ENCODE measurements at places on chromosomes 5 and 9.

- H3K27ac ChIP-seq: no peak overlapping the region
- H3K36me3 ChIP-seq: no peaks in the 10 kb centered on the region
- no peaks in the 10 kb centered on the region for H3K27me3 ChIP-seq
- no peak for DNase-seq
Observed at GRCh38 chr5:146109379-146109778, 4.0 kb upstream of the PLAC8L1 start.

DNA sequence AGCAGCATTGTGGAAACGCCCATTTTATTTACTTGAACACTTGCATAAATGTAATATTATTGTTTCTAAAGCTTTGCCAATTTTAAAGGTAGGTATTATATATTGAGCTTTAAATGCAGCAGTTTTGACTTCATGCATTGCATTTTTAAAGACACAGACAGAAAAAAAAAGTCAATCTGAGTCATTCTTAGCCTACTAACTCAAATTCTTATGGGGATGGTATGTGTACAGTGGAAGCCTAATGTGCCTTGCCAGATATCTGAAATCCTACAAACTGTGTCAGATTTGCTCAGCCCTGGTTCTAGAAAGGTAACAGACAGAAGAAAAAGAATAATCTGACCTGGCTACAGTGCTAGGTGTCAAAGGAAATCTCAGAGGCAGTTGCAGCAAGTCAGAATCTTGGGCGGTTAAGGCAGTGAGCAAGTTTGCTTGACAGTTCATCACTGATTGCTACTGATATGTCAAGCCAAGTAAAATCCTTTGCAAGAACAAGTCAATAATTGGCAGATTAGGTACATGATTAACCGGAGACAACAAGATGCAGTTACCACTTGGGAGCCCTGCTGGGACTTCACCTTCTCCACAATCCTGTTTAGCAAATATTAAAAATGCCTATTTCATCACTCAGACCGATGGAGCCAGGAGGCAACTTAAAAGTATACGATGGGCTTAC, 224.8 kb upstream of the WWC1 start:
- no peak overlapping the region for H3K27ac ChIP-seq
- no peaks in the 10 kb centered on the region for H3K4me1 ChIP-seq
- DNase-seq: no peak
- H3K27me3 ChIP-seq: no peaks in the 10 kb centered on the region

DNA sequence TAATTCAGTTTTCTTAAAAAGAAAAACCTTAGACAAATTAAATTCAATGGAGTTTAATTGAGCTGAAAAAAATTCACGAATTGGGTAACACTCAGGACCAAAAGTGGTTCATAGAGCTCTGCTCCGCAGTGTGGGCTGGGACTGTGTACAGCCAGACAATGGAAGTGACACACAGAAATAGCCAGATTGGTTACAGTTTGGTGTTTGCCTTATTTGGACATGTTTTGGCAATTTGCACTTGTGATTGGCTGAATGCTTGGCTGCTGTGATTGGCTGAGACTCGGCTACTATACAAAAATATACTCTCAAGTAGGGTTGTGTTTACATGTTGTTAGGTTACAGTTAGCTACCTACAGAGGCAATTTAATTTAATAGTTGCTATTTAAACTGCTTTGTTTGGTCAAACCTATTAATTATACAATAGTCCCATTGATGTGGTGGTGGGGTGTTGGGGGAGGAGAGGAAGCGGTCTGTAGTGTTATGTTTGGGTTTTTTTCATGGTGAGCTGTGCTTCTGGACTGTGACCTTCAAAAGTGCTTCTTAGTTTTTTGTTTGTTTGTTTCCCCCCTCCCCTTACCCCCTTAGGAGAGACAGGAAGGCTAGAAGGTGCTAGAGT, 95.2 kb downstream of the CNTLN start:
- H3K27ac ChIP-seq: no peak overlapping the region
- no peak for DNase-seq
- H3K4me3 ChIP-seq: no peak overlapping the region

- H3K4me1 ChIP-seq: peaks cover 8% of the 10 kb centered on the region
- peak within 1 kb of the TSS; percentile 21 for H3K27ac ChIP-seq
- no peak for DNase-seq
- H3K27me3 ChIP-seq: no peaks in the 10 kb centered on the region
Observed at GRCh38 chr9:137077010-137077747, at the start of gene UAP1L1. Gene UAP1L1, plus strand, starts transcription at chr9:137077517. Its CDS starts 16 bp downstream, at chr9:137077533.

DNA sequence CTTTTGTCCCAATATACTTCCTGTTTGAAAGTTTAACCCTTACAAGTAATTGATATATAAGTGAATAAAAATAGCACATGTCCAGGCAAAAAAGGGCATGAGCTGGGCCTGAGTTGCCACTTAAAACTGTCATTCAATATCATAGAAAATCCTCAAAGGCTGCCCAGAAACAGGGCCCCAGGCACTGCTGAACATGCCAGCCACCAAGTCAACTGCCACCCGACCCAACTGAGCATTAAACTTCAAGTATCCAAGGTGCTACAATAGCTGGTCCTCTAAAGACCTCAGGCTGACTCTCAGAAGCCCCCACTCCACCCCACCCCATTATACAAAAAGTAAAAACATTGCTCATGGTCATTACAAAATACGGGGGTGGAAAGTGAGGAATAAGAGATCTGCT, 83.7 kb downstream of the CEMIP2 start:
- no peaks in the 10 kb centered on the region for H3K27me3 ChIP-seq
- no peak for DNase-seq
- no peaks in the 10 kb centered on the region for H3K36me3 ChIP-seq
- no peak overlapping the region for H3K27ac ChIP-seq
- H3K4me1 ChIP-seq: peaks cover 11% of the 10 kb centered on the region

DNA sequence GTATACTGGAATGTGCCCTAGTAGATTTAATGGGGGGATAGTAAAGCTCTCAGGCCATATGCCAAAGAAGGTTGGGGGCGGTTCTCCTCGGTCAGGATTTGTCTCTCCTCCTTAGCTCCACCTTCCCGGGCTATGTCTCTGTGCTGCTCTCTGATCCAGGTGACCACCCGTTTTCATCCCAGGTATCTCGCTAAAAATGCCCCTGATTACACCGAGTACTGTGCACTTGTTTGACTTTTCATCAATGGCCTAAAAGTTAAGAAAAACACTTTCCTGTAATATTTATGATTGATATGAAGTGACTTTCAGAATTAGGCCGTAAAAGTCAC, 724 bp downstream of the NDUFS6 start:
- H3K36me3 ChIP-seq: no peaks in the 10 kb centered on the region
- H3K4me1 ChIP-seq: no peaks in the 10 kb centered on the region
- no peaks in the 10 kb centered on the region for H3K27me3 ChIP-seq
- H3K27ac ChIP-seq: peak overlapping the region; percentile 88

- H3K4me1 ChIP-seq: peaks cover 6% of the 10 kb centered on the region
- no peak overlapping the region for H3K27ac ChIP-seq
- H3K36me3 ChIP-seq: no peaks in the 10 kb centered on the region
- no peak for DNase-seq
Observed at GRCh38 chr9:121990600-121991306, 102.4 kb downstream of the TTLL11 start.

DNA sequence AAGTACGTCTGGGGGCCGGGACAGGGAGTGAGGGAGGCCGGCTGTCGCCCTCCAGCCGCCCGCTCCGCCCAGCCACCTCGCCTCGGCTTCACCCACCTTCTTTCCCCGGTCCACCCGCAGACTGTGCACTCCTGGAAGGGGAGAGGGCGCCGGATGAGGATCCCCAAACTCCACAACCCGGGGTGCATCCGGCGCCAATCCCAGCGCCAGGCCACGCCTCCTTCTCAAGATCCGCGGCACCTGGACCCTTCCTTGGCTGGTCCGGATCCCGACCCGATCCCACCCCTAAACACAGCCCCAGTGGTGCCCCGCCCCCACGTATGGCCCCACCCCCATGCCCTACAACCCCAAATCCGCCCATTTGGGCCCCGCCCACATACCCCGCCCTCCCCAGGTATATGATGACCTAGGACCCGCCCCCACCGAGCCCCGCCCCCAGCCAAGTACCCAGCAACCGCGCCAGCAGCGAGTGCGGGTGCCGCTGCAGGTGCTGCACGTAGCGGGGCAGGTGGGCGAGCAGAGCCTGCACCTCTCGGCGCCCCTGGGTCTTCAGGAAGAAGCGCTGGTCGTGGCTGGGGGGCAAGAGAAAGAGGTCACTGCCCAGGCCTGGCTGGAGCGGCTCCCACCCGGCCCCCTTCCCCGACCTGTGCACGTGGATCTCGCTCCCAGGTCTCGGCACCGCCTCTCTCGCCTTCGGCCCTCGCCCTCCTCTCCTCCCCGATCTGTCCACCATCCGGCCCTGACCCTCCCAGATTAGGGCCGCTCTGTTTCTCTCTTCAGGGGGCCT, 3.2 kb downstream of the PIP5KL1 start:
- peak overlapping the region; percentile 48 for H3K27ac ChIP-seq
- peak; percentile 73 for DNase-seq
- no peaks in the 10 kb centered on the region for H3K27me3 ChIP-seq
- H3K36me3 ChIP-seq: no peaks in the 10 kb centered on the region

GRCh38 chr5:95617057-95617456, 2.8 kb upstream of the GPR150 start:
- DNase-seq: no peak
- H3K27ac ChIP-seq: no peak overlapping the region

GRCh38 chr5:139678751-139679750, 30.9 kb downstream of the CXXC5 start:
- H3K27me3 ChIP-seq: no peaks in the 10 kb centered on the region
- no peak for DNase-seq
- H3K4me3 ChIP-seq: no peak overlapping the region

DNA sequence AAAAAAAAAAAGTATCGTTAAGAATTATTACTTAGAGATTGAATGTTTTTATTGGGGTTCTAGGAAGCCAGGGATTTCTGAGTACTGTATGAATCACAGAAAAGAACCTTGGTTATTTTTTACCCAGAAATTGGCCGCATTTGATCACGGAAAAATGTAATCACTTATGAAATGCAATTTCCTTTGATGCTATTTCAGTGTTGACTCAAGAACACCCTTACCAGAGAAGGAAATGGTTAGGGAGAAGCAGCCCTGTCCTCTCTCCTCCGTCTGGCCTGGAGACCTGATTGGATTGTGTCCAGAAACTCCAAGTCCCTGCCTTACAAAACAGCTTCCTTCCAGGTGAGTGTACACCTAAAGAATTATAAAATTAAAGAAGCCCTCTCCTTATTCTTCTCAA, 116.7 kb downstream of the MED10 start:
- DNase-seq: no peak
- H3K4me1 ChIP-seq: no peaks in the 10 kb centered on the region
- no peaks in the 10 kb centered on the region for H3K27me3 ChIP-seq
- H3K36me3 ChIP-seq: no peaks in the 10 kb centered on the region

DNA sequence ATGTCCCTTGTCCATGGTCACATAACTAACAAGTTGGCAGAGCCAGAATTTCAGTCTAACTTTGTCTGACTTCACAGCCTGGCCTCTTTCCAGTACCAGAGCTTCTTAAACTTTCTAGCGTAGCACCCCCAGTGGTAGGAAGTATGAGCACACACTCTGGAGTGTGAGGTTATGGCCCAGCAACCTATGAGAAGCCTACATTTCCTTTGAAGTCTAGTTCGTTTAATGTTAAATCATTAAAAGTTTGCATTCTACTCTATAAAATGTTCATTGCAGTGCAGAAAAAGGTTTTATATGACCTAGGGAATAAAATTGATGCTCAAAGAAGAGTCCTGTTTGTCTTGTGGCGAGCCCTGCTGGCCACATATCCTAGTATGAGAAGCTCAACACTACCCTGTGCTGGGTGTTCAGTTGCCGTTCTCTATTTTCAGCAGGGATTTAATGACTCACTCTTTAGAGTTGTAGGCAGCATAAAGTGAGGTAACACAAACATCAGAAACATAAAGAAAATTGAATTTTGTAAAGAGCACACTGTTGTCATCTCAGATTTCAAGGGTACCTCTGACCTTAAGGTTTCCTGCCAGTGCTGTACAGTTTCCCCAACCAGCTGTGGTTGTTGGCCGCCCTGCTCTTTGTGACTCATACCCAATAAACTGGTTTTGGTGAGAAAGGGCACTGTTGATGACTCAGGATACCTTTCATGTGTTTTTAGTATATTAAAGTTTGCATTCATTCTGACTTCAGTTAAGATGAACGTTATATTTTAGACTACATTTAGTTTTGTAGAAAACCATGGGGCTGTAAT, 14.3 kb downstream of the MCCC2 start:
- no peak overlapping the region for H3K4me3 ChIP-seq
- H3K27me3 ChIP-seq: no peaks in the 10 kb centered on the region
- peak; percentile 70 for DNase-seq
- peak overlapping the region; percentile 86 for H3K27ac ChIP-seq
- no peaks in the 10 kb centered on the region for H3K4me1 ChIP-seq
- H3K36me3 ChIP-seq: no peaks in the 10 kb centered on the region

DNA sequence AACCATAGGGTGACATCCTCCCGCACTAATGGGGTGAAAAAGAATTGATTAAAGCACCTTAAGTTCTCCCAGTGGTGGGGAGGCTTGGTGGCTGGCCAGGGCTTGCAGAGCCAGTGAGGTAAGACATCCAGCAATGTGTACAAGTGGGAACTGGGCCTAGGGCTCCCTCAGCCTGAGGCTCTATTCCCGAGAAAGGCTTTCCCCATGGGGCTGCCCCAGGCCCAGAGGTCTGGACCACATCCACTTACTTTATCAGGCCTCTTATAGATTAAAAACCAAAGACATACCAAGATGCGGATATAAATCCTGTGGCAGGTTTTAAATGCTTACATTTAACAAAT, 35.3 kb downstream of the C5orf15 start:
- H3K4me1 ChIP-seq: no peaks in the 10 kb centered on the region
- H3K27ac ChIP-seq: no peak overlapping the region
- no peaks in the 10 kb centered on the region for H3K36me3 ChIP-seq
- no peaks in the 10 kb centered on the region for H3K27me3 ChIP-seq
- no peak overlapping the region for H3K4me3 ChIP-seq

GRCh38 chr5:115068239-115069086, 101.2 kb downstream of the TRIM36 start:
- H3K4me1 ChIP-seq: no peaks in the 10 kb centered on the region
- H3K4me3 ChIP-seq: no peak overlapping the region
- H3K36me3 ChIP-seq: no peaks in the 10 kb centered on the region

DNA sequence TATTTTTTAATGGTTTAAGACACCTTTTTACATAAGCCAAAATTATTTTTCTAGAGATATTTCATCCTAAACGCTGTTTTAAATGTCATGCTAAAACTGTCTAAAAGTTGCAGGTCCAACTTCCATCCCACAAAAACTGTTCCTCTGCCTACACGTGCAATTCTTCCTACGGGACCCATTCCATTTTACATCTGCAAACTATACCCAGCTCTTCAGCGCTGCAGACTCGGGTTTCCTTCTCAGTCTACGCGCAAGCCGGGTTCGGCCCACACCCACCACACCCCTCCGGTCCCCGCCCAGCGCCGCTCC, 8.7 kb downstream of the RANBP6 start:
- H3K4me1 ChIP-seq: no peaks in the 10 kb centered on the region
- peak overlapping the region; percentile 96 for H3K4me3 ChIP-seq
- peak overlapping the region; percentile 100 for H3K27ac ChIP-seq
- no peaks in the 10 kb centered on the region for H3K27me3 ChIP-seq
- no peaks in the 10 kb centered on the region for H3K36me3 ChIP-seq

DNA sequence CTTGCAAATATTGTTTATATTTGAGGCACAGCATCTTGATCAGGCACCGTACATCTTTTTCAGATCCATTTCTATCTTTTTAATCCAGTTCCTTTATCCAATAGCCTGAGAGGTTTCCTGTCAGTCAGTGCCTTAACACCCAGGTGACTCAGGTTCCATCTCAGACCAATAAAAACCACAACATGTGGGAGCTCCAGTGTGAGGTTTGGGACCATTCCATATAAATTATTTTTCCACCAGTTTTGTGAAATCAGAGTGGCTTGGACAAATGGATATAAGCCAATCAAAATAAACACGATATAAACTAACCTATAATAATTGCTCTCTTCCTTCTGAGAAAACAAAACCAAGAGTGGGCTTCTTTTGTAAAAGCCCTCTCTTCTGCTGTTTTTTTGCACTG, 351.3 kb downstream of the NTRK2 start:
- no peak for DNase-seq
- H3K27me3 ChIP-seq: no peaks in the 10 kb centered on the region
- no peaks in the 10 kb centered on the region for H3K36me3 ChIP-seq
- no peak overlapping the region for H3K4me3 ChIP-seq

All from breast epithelium (tissue), 4 donors.